GM10248 (cell line): ENCODE measurements at places on chromosomes 12 and 14.

GRCh38 chr12:104720339-104721038 is 237.6 kb downstream of the SLC41A2 start:
- DNase-seq = peak; percentile 57

DNA sequence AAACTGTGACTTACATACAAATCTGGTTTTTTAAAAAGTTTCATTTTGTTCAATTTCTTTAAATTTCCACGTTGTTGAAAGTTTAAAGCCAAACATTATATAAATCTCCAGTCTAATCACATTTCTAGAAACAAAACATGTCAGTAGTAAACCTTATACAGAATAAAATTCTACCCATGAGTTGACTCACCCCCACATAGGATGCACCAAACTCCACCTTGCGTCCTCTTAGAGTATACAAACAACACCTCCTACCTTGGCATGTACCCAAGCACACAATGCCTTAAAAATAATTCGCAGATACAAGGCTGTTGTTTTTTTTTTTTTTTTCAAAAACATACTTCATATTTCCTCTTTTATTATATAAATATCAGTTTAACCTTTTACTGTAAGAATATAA is 3.3 kb downstream of the FBXL14 start:
- DNase-seq = no peak

DNA sequence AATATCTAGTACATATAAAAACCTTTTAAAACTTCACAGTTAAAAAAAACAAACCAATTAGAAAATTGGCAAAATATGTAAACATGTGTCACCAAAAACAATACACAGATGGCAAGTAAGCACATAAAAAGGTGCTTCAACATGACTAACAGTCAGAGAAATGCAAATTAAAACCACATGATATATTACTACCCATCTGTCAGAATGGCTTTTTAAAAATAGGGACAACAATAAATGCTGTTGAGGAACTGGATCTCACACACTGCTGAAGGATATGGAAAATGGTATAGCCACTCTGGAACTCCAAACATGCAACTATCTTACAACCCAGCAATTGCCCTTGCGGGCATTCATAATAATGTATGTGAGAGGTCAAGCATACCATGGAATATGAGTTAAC is 1153.6 kb downstream of the FLRT2 start:
- no peak for DNase-seq

DNA sequence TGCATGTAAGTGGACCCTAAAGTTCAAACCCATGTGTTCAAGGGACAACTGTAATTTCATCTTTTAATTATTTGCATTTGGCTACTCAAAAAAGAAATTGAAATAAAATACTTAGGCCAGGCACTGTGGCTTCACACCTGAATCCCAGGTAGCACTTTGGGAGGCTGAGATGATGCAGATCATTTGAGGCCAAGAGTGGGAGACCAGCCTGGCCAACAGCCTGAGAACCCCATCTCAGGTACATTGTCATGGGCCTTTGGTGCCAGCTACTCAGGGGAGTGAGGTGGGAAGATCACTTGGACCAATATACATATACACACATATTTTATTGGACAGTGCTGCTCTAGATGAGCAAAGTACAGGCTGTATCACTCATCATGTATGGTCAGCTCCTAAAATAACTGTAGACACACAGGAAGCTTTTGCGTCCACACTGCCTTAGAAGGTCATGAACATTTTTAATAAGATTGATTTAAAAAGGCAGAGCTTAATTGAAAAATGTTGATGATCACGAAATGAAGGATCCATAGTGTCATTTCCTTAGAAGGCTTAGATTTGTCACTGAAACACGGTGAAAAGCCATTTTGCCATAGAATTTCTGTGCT is 2.5 kb upstream of the ZCCHC8 start:
- no peak for DNase-seq

DNA sequence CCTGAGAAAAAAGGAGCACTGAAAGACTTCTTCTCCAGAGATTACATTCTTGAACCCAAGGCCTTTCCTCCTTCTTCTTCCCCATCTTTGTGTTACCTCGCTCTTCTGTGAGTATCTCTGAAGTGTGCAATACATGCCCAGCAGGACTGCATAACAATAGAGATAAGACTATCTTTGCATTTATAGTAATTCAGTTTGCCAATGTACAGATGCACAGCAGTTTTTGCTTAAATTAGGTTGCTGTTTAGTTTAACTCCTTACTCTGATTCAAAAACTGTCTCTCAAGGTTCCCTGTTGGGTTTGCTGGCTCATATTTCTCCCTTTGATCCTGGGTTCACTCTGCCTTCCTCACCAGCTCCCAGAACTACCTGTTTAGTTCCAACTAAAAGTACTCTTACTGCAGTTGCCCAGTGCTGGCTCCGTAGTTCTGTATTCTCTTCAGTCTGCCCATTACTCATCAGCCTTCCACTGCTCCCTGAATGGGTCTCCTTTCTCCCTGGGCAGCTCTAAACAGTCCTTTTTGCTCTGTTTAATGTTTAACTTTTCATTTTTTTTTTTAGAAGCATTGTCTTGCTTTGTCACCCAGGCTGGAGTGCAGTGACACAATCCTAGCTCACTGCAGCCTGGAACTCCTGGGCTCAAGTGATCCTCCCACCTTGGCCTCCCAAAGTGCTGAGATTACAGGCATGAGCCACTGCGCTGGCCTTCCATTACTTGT is 180.6 kb upstream of the CAND1 start:
- DNase-seq = no peak
